Neuronal stem cell (in vitro differentiated cells): ENCODE measurements at places on chromosomes 3 and 15.

DNA sequence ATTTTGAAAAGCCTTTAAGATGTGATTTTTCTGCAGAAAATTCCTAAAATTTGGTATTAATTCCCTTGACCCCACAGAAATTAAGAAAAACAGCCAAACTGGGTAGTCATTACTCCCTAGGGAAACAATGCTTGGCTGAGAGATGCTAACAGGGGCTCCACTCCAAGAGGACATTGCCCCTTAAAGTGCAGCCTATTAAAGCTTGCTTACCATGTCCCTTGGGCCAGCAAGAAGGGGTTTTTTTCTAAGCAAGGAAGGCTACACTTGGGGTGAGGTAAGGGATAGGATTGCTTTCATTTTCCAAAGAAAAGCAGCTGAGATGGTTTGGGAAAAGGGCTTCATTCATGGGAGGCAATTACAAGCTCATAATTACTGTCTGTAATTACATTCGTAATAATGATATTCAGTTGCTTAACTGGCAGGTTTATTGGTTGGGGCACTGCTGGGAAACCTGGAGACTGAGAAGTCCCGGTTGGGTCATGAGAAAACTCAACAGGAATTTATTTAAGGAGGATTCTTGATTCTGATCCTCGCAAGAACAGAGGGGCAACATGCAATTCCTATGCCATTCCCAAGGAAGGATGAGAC, 247.5 kb downstream of the NR1D2 start:
- no peak overlapping the region for H3K27ac ChIP-seq
- no peak for DNase-seq
- H3K4me3 ChIP-seq: no peak overlapping the region

- no peaks in the 10 kb centered on the region for H3K36me3 ChIP-seq
- DNase-seq: no peak
- no peak overlapping the region for H3K4me3 ChIP-seq
- H3K27ac ChIP-seq: no peak overlapping the region
- no peaks in the 10 kb centered on the region for H3K4me1 ChIP-seq
- H3K27me3 ChIP-seq: no peaks in the 10 kb centered on the region
Measured at GRCh38 chr15:59924812-59925522, 79.1 kb upstream of the FOXB1 start.

- no peaks in the 10 kb centered on the region for H3K27me3 ChIP-seq
- H3K4me3 ChIP-seq: peak overlapping the region; percentile 64
- DNase-seq: no peak
- no peaks in the 10 kb centered on the region for H3K4me1 ChIP-seq
- H3K36me3 ChIP-seq: no peaks in the 10 kb centered on the region
Measured at GRCh38 chr3:196712514-196713413, 587 bp downstream of the PIGX start.

- no peaks in the 10 kb centered on the region for H3K27me3 ChIP-seq
- no peaks in the 10 kb centered on the region for H3K36me3 ChIP-seq
- H3K27ac ChIP-seq: no peak overlapping the region
- peak; percentile 18 for DNase-seq
- H3K4me3 ChIP-seq: no peak overlapping the region
Measured at GRCh38 chr3:61331929-61332552, 80.8 kb upstream of the FHIT start.

- no peak overlapping the region for H3K4me3 ChIP-seq
- no peaks in the 10 kb centered on the region for H3K36me3 ChIP-seq
Measured at GRCh38 chr3:149095487-149095886, 9.2 kb upstream of the HLTF start.

GRCh38 chr15:79962178-79962577, 8.8 kb downstream of the BCL2A1 start:
- H3K4me1 ChIP-seq: no peaks in the 10 kb centered on the region
- no peak for DNase-seq
- H3K27me3 ChIP-seq: no peaks in the 10 kb centered on the region
- no peak overlapping the region for H3K4me3 ChIP-seq
- H3K27ac ChIP-seq: no peak overlapping the region

GRCh38 chr3:124599147-124599765, 131.0 kb upstream of the UMPS start:
- no peaks in the 10 kb centered on the region for H3K36me3 ChIP-seq
- no peak for DNase-seq
- H3K27me3 ChIP-seq: no peaks in the 10 kb centered on the region
- H3K4me3 ChIP-seq: no peak overlapping the region
- no peak overlapping the region for H3K27ac ChIP-seq

- peaks cover 9% of the 10 kb centered on the region for H3K36me3 ChIP-seq
- no peaks in the 10 kb centered on the region for H3K27me3 ChIP-seq
- H3K27ac ChIP-seq: no peak overlapping the region
- no peak overlapping the region for H3K4me3 ChIP-seq
- H3K4me1 ChIP-seq: no peaks in the 10 kb centered on the region
Measured at GRCh38 chr15:67241132-67241855, 13.2 kb downstream of the AAGAB start.

- peaks cover 14% of the 10 kb centered on the region for H3K4me1 ChIP-seq
- DNase-seq: no peak
- no peak overlapping the region for H3K4me3 ChIP-seq
- no peak overlapping the region for H3K27ac ChIP-seq
- no peaks in the 10 kb centered on the region for H3K27me3 ChIP-seq
Measured at GRCh38 chr15:42065033-42065432, 29.3 kb downstream of the PLA2G4D start.

DNA sequence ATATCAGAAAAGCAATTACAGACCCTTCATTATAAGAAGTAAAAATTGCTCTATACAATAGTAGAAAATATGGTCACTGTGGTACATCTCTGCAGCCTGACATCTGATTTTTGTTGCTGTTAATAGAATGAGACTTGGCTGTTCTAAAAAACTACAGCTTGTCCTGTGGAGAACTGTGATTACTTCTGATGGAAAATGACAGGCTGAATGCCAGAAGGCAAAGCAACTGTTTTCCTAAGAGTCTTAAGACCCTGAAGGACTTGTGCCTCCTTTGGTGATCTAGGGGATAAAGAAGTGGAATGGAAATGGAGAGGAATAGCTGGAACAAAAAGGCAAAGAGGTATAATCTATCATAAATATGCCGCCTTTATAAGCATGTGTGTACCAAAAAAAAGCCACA, 314.8 kb downstream of the BCHE start:
- no peaks in the 10 kb centered on the region for H3K36me3 ChIP-seq
- H3K4me1 ChIP-seq: no peaks in the 10 kb centered on the region
- H3K27me3 ChIP-seq: no peaks in the 10 kb centered on the region
- no peak overlapping the region for H3K4me3 ChIP-seq
- H3K27ac ChIP-seq: no peak overlapping the region
- DNase-seq: no peak

DNA sequence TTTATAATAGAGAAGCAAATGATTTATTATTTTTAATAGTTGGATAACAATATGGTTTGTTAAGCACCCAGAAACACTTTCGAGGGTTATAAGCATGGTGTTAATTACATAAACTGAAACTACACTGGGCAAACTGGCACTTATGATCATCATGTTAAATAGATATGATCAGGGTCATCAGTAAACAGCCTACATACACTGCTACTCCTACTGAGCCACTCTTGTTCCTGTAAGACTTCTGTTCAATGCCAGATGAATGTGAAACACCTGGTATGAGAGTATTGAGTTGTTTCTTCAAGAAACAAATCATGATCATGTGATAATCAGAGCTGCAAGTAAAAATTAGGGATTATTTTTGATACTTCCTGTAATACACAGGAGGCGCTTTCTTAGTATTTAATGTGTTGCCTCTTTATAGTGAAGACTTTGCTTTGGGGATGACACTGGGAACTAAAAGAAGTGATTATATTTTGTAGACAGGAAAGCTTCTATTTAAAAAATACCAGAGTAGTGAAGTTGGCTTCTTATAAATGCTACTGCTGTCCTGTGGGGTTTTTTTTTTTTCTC, 32.3 kb upstream of the UTS2B start:
- no peak for DNase-seq
- H3K27me3 ChIP-seq: no peaks in the 10 kb centered on the region
- H3K4me3 ChIP-seq: no peak overlapping the region
- H3K36me3 ChIP-seq: peaks cover 8% of the 10 kb centered on the region
- no peaks in the 10 kb centered on the region for H3K4me1 ChIP-seq

DNA sequence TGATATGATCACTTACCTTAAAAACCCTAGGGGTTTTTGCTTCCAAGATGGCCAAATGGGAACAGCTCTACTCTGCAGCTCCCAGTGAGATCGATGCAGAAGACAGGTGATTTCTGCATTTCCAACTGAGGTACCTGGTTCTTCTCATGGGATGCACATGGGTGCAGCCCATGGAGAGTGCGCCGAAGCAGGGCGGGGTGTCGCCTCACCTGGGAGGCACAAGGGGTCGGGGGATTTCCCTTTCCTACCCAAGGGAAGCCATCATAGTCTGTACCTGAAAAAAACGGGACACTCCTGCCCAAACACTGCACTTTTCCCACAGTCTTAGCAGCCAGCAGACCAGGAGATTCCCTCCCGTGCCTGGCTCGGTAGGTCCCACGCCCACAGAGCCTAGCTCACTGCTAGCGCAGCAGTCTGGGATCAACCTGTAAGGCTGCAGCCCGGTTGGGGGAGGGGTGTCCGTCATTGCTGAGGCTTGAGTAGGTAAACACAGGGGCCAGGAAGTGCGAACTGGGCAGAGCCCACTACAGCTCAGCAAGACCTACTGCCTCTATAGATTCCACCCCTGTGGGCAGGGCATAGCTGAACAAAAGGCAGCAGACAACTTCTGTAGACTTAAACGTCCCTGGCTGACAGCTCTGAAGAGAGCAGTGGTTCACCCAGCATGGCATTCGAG, 78.6 kb downstream of the CTNNB1 start:
- no peak for DNase-seq
- H3K27ac ChIP-seq: no peak overlapping the region
- H3K4me1 ChIP-seq: no peaks in the 10 kb centered on the region
- H3K4me3 ChIP-seq: no peak overlapping the region
- no peaks in the 10 kb centered on the region for H3K27me3 ChIP-seq

DNA sequence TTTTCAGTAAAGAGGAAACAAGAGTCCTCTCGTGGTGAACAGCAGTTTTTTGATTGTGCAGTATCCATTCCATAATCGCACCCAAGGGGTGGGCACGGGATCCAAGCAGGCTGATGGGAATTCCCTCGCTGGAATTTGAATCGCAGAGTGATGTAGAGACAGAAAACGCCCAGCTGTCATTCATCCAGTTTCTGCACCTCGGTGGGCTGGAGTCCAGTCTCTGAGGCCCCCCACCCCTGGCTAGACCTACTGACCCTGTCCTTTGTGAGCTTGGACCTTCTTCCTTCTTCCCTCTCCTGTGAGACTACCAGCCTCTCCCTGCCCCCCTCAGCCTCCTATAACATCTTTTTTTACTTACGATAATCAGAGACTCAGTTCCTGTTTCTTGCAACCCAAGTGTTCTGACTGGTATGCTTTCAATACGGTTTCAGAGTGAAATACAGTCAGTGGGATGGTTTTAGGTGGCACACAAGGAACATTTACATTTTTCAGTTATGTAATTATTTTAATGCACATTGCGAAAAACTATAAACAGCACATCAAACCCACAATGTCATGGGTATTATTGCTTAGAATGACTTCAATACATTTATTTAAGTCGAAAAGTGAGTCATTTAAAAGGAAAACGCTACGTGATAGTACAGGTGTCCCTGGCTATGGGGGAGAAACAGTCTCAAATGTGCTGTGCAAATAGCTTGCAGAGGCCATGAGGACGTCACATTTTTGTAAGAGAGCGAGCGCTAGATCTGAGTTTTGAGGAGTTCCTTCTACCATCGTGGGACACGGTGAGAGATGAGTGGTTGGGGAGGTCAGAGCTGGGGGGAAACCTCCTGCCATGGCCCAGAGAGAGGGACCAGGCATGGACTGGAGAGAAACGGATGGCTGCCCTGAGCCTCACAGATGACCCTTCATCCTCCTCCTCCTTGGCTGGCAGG, 37.5 kb upstream of the CHST2 start:
- no peaks in the 10 kb centered on the region for H3K36me3 ChIP-seq
- DNase-seq: no peak
- no peaks in the 10 kb centered on the region for H3K27me3 ChIP-seq
- H3K4me1 ChIP-seq: peaks cover 2% of the 10 kb centered on the region

DNA sequence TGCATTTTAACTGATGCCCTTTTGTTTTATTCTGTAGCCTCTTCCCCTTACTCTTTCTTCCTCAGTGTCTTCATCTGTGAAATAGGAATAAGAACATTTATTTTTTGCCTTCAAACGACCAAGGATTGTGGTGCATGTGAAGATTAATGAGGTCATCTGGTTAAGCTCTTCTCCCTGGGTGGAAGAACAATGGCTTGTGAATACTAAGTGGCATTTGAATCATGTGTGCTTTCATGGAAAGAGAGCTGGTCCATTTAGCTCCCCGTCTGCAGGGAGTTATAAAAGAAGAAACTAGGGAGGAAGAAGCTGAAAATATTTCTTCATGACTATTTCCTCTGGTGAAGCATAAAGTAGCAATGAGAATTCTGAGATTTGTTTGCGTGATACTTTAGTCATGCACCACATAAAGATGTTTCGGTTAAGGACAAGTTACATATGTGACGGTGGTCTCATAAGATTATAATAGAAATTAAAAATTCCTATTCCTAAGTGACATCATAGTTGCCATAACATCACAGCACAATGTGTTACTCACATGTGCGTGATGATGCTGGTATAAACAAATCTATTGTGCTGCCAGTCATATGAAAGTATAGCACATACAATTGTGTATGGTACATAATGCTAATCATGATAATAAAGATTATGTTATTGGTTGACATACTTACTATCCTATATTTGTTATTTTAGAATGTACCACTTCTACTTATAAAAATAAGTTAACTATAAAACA, 374.3 kb downstream of the RBMS3 start:
- H3K36me3 ChIP-seq: no peaks in the 10 kb centered on the region
- peak; percentile 18 for DNase-seq
- no peaks in the 10 kb centered on the region for H3K27me3 ChIP-seq
- no peak overlapping the region for H3K27ac ChIP-seq

GRCh38 chr3:69012800-69013252, 658 bp downstream of the EOGT start:
- peak; percentile 17 for DNase-seq
- H3K27ac ChIP-seq: no peak overlapping the region
- no peaks in the 10 kb centered on the region for H3K36me3 ChIP-seq
- H3K4me3 ChIP-seq: no peak overlapping the region

DNA sequence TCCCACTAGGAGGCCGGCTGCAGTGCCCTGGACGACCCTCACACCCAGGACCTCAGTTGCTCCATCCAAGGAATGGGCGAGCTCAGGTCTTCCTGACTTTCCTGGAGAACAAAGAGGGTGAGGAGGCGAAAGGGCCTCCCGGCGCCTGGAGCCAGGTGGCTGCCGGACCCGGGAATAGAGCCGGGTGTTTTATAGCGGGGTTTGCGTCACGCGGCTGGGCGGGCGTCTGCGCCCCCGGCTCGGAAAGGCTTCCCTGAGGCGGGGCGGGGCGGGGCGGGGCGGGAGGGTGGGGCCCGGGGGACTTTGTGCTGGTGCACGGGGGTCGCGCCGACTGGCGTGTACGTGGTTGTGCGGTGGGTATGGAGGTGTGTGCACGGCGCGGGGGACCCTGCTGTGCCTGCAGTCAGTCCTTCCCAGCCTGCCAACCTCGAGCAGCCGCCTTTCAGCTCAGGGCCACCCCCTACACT, 4.6 kb upstream of the PRKCD start:
- no peak overlapping the region for H3K27ac ChIP-seq
- DNase-seq: no peak
- no peaks in the 10 kb centered on the region for H3K36me3 ChIP-seq
- H3K4me3 ChIP-seq: no peak overlapping the region

GRCh38 chr15:73023071-73023470, 29.2 kb upstream of the NEO1 start:
- no peak overlapping the region for H3K27ac ChIP-seq
- DNase-seq: no peak
- no peaks in the 10 kb centered on the region for H3K27me3 ChIP-seq
- H3K4me3 ChIP-seq: no peak overlapping the region
- no peaks in the 10 kb centered on the region for H3K36me3 ChIP-seq
- H3K4me1 ChIP-seq: peaks cover 23% of the 10 kb centered on the region
